ENCODE measurements at places on chromosomes 5 and 9. TPM values are rescaled to one million over a fixed set of nuclear protein-coding genes. Genes with fewer than 3 reads are reported as not detected.

- no peak for DNase-seq
Observed at GRCh38 chr9:112091810-112092209, 83.3 kb downstream of the SUSD1 start.

Gene ADAMTS6
- total RNA-seq, result 2.6 TPM

GRCh38 chr9:119453490-119453911 lies 84.3 kb upstream of the BRINP1 start:
- DNase-seq, result no peak

DNA sequence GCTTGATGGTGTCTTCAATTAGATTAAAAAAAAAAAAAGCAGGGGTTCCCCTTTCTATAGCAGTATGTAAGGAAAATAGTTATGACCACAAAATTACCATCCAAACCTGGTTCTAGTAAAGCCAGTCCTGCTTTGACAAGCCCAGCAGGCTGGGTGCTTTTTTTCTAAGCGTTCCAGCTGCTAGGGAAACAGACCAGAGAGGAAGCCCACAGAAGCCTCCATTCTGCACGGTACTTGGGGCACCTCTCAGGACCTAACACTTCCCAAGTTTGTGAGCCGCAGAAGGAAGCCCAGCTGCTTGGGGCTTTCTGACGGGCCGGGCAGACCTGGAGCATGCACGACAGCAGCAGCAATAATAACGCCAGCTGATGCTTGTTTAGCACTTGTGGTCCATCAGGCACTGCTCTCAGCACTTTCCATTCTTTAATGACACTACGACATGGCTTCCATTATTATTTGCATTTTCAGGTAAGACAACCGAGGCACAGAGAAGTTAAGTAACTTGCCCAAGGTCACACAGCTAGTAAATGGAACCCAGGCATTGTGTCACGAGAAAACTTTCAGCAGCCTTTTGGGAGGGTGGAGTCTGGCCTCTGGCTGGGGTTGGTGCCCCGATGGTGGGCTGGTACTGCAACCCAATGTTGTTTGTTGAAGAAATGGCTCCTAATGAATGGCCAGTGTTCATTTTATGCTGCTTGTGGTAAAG lies 15.4 kb downstream of the LMX1B start:
- DNase-seq, result no peak

DNA sequence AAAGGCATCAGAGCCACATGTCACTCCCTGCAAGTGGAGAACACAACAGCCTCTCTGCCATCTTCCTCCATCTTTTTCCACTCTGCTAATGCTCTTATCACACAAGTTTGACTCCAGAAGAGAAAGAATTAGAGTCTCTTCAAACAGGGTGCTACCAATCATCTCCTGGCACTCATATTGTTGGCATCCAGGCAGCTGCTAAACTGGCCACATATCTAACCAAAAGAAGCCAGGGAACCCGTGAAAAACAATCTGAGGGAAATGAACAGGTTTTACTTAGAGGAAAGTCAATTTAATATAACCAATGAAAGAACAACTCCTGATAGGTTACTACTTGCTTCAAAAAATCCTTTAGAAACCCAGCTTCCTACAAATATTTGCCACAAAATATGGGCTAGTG lies 117.2 kb downstream of the SLC25A46 start:
- DNase-seq, result no peak

DNA sequence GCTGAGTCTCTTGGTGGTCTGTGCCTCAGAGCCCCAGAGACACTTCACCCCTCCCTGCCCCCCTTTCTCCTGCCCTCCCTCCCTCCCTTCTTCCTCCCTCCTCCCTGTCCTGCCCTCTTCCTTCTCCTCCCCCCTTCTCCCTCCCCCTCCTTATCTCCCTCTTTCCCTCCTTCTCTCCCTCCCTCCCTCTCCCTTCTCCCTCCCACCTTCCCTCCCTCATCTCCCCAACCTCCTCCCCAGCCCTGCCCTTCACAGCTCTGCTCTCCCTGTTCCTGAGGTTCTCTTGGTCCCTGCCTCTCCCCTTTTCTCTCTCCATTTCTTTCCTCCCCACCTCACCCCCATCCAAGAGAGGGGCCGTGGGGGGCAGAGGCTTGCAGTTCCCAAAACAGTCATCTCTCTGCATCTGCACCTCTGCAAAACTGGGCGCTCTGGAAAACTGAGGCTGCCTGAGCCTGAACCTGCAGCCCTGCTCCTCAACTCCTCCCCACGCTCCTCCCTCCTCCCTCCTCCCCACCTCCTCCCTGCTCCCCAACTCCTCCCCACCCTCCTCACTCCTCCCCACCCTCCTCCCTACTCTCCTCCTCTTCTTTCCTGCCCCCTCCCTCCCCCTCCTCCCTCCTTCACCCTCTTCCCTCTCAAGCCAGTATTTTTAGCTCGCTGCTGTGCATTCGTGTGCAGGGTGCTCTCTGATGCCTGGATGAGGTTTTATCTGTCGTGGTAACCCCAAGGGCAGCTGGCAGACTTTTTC lies 219.1 kb downstream of the C9orf50 start:
- no peak for DNase-seq

- DNase-seq, result no peak
Observed at GRCh38 chr9:118674942-118675341, 694.3 kb downstream of the BRINP1 start.

DNA sequence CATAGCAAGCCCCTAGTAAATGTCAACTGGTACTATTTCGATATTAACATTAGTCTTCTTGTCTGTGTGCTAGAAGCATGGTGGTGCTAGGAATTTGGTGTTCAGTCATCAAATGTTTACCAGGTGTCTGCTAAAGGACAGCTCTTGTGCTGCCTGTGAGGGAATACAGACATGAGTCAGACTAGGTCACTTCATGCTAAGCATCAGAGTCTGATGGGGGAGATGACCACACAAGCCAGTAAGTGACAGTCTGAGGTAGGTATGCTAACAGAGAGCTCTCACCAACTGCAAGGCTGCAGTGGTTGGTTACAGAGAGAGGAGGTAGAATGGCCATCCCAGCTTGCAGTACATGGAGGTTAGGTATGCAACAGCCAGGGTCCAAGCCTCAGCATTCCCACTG lies 320.9 kb downstream of the CDK5RAP2 start:
- DNase-seq, result no peak

DNA sequence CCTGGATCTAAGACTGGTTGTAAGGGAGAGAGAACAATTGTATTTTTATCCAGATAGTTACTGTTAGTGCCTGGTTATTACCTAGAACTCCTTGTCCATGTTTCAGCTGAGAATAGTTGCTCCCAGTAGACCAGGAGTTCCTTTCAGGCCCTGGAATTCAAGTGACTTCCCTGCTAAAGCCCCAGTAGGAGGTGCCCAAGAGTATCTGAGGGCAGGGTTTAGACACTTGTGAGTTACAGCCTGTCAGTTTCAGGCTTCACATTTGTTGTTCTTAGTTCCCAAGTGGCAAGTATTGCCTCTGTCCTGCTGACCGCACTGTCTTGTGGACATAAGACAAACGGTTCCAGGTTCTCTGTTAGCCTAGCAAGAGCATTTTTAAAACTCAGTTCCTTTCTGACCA lies 743.9 kb upstream of the SEMA6A start:
- DNase-seq, result no peak

GRCh38 chr5:96335873-96336272 lies 97.2 kb downstream of the PCSK1 start:
- no peak for DNase-seq

- DNase-seq, result no peak
Observed at GRCh38 chr9:76662476-76663281, 101.6 kb upstream of the PCA3 start.

Gene PALM2AKAP2
- 7.8 TPM for total RNA-seq

Gene LHX6
- total RNA-seq, result 5.7 TPM

Gene IL4
- total RNA-seq, result not detected

Gene SLC1A3
- total RNA-seq, result 33.4 TPM

GRCh38 chr5:9864791-9865190 lies 234.6 kb upstream of the TAS2R1 start:
- no peak for DNase-seq

Gene NELFB
- 45.2 TPM for total RNA-seq

DNA sequence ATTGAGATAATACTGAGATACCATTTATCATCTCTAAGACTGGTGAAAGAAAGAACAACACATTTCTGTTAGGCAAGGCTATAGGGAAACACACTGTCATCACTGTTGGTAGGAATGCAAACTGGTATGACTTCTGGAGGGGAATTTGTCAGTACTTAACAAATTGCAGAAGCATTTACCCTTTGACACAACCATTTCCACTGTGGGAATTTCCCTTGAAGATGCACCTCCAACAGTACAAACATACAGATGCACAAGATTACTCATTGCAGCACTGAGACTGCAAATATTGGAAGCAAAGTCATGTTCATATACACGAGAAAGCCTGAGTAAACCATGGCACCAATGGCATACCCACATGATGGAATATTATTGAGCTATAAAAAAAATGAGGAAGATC lies 17.6 kb downstream of the GM2A start:
- DNase-seq, result no peak

Gene RMRP
- total RNA-seq, result 3,373 TPM

Gene SPAAR
- total RNA-seq, result 1.9 TPM

Gene SLC36A3
- not detected for total RNA-seq

Gene ARHGEF28
- 34.5 TPM for total RNA-seq

Gene ARHGEF37
- total RNA-seq, result 11.9 TPM

DNA sequence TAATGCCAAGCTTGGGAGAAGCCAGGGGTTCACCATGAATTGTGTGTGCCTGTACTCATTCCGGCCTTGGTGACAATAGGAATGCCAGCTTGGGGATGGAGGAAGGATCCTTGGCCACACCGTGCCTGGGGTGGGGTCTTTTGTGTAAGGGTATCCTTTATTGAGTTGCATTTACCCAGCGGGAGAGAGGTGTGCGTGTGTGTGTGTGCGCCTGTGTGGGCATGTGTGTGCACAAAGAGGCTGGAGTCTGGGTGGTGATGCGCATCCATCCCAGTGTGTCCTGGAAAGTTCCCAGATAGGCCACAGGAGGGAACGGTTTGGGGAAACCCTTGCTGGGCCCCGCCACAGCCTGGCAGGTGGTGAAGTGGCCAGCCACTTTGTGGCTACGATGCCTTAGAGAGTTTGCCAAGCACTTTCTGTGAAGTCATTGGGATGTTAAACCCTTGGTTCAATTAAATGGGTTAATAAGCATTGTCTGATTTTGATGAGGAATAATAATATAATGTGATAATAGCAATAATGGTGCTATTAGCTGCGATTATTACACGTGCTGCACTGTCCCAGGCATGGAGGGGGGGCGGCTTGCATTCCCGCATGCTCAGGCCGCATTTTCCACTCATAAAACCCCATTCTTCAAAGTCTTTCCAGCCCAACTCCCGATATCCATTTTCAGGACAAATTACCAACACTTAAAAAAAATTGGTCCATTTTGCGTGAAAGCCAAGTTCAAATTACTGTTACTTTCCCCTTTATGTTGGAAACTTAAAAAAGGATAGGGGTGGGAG lies 13.7 kb downstream of the PITX1 start:
- DNase-seq, result no peak

DNA sequence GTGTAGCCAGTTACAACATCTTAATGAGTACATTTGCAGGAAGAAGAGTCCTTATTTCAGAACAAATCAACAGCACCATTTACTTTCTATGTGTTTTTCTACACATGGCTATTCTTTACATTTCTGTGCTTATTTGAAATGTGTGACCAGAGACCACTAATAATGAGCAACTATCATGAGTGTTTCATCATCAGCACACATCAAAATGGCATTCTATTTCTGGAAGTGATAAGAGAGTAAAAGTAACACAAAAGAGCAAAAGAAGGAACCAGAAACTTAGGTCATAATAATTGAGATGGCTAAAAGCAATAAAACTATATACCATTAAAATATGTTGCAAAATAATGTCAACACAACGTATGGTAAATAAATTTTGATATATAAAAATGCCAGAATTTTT lies 159.7 kb downstream of the PBX3 start:
- no peak for DNase-seq

Gene LNPEP
- total RNA-seq, result 56.3 TPM

Gene INSL4
- not detected for total RNA-seq

- no peak for DNase-seq
Observed at GRCh38 chr5:179169836-179170235, 109.7 kb downstream of the ZNF354C start.

DNA sequence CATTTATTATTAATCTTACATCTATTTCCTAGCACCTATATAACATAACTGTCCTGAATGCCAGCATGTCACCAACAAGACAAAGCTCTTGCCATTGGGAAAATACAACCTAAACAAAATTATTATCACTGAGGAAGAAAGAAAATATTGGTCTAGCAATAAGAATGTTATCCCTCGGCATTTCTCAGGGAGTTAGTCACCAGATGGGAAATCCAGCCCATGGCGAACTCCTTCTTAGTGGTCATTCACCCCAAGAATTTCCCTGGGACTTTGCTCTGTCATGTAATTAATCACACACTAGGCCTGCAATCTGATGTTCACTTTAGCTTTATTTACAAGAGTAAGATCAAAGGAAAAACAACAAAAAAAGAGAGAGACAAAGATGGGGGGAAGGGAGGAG lies 56.1 kb upstream of the TAS2R1 start:
- no peak for DNase-seq

DNA sequence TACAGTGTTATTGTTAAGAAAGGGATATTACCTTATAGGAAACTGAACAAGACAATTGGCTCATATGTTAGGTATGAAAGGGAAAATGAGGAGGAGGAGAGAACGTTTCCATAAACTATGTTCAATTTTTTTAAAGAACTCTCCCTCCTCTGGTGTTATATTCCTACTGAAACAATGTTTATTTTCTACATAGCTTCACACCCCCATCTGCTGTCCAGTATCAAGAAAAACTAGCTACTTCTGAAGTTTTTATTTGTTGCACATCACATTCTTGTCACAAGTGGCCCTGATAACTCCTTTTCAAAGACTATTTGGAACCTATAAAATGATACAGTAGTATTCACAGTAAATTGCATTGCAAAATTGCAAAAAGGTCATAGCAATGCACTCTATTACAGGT lies 223.4 kb upstream of the FAM174A start:
- no peak for DNase-seq

DNA sequence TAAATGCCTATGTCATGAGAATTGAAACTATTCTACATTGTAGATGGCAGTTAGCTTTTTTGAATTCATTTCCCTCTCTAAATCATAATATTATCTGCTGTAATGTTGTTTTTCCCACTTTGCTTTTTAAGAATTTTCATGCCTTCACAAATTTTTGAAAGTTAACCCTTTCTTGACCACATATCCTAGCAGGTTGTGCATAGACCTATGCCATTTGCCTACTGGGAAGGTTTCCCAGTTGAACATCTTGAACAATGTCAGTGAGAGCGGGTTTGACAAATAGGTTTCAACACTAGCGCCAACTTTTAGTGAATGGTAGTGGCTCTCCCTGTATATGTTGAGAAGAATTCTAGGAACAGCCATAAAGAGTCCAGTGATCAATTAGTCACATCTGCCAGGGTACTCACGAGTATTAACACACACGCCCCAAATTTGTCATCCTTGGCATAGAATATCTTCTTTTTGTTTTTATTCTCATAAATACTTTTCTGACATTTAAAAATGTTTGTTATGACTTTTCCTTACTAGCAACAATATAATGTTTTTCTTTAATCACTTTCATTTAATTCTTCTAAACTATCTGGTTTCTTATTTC lies 307.6 kb downstream of the PJA2 start:
- no peak for DNase-seq

- DNase-seq, result no peak
Observed at GRCh38 chr5:169908864-169909263, 71.4 kb downstream of the INSYN2B start.

Measured in ureter (tissue), 1 donor.